Lower leg skin (tissue), 4 donors: ENCODE measurements at places on chromosomes 13 and 19.

- DNase-seq, result no peak
Observed at GRCh38 chr19:49186108-49186507, 28.5 kb downstream of the TRPM4 start.

- no peak for DNase-seq
Observed at GRCh38 chr19:48997972-48998371, 4.3 kb downstream of the RUVBL2 start.

GRCh38 chr19:8569066-8569771 lies 8.0 kb downstream of the MYO1F start:
- DNase-seq, result no peak

GRCh38 chr13:97438856-97439595 lies 5.1 kb downstream of the RAP2A start:
- no peak for DNase-seq

DNA sequence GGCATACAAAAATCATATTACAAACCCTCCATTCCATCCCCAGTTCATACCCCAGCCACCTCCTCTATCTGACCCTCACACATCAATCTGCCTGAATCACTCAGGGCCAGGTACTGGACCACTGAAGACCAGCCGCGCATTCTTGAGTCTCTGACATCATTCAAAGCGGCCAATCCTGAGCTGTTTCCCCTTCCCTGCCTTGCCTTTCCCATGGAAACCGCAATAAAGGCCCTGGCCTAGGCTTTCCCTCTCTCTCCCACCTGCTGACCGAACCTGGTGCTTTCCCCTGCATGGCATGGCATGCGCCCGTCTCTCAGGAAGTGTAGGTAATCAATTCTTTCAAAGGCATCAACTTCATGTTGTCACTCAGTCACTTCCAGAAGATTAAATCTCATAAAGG lies 17.7 kb upstream of the HIF3A start:
- no peak for DNase-seq

DNA sequence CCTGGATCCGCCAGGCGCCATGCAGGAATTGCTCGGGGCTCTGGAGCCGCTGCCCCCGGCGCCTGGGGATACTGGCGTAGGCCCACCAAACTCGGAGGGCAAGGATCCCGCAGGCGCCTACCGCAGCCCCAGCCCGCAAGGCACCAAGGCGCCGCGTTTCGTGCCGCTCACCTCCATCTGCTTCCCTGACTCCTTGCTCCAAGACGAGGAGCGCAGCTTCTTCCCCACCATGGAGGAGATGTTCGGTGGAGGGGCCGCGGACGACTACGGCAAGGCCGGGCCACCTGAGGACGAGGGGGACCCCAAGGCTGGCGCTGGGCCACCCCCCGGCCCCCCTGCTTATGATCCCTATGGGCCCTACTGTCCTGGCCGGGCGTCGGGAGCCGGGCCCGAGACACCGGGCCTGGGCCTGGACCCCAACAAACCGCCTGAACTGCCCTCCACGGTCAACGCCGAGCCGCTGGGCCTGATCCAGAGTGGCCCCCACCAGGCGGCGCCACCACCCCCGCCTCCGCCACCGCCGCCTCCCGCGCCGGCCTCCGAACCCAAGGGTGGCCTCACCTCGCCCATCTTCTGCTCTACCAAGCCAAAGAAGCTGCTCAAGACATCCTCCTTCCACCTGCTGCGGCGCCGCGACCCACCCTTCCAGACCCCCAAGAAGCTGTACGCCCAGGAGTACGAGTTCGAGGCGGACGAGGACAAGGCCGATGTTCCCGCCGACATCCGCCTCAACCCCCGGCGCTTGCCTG lies 6.1 kb downstream of the PRR12 start:
- DNase-seq, result no peak

DNA sequence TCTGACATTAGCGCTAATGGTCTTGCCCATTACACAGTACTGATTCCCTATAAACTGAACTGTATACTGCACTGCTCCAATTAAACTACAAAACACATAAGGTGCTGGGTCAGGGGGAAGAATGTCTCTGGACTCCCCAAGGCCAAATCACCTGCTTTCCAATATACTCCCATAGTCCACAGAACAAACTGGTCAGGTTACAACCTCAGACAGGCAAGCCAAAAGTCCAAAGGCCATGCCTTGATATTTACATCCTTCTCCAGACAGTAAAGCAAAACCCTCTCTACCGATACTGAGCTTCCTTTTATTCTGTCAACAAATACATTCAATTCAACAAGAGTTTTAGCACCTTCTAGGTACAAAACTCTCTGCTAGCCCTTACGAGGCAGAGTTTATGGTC lies 8.9 kb downstream of the ZNF541 start:
- no peak for DNase-seq

DNA sequence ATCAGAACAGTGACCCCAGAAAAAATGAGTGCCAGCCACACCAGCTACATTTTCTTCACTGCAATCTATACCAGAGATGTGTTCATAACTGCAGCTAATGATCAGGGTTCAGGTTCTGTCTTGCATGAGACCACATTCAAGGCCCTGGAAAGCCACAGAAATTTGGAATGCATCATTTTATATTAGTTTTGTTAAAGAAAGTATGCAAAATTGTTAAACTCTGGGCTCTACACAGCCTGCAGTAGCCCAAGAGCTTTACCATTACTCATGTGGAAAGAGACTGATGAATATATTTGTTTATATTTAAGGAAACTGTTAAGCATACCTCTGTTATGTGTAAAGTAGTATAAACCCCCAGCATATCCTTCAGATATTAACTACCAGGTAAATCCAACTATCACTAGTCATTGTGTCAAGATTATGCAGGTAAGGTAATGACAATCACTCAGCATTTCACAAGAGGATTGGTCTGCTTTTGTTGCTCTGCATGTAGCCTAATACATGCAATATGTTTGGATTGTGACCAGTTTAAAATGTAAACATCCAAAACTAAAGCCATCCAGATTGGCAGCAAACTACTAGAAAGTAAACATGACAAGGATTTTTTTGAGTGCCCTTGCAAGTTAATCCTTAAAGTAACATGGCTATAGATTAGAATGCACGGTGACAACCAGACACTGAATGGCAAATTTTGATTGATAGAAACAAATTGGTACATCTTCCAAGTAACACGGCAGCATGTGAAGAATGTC lies 429.1 kb upstream of the ARGLU1 start:
- no peak for DNase-seq

DNA sequence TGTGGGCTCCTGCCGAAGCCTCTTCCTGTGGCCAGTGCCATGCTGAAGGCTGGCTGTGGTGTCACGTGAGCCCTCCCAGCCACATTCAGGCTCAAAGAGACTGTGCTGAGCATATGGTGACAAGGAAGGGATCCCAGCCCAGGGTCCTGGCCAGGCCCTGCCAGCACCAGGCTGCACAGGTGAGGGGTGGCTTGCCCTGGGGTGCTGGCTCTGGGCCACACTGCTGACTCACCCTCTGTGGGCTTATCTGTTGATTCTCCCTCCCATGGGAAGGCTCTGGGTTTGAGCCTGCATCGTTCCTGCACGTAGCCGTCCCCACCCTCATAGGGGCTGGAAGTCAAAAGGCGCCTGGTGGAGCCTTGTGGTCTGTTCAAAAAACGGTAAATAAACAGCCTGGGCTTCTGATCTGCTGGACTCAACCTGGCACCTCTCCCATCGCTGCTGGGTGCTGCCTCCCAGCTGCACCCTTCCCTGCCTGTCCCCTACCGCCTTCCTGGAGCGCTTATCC lies 31.1 kb downstream of the DNM2 start:
- DNase-seq, result no peak

DNA sequence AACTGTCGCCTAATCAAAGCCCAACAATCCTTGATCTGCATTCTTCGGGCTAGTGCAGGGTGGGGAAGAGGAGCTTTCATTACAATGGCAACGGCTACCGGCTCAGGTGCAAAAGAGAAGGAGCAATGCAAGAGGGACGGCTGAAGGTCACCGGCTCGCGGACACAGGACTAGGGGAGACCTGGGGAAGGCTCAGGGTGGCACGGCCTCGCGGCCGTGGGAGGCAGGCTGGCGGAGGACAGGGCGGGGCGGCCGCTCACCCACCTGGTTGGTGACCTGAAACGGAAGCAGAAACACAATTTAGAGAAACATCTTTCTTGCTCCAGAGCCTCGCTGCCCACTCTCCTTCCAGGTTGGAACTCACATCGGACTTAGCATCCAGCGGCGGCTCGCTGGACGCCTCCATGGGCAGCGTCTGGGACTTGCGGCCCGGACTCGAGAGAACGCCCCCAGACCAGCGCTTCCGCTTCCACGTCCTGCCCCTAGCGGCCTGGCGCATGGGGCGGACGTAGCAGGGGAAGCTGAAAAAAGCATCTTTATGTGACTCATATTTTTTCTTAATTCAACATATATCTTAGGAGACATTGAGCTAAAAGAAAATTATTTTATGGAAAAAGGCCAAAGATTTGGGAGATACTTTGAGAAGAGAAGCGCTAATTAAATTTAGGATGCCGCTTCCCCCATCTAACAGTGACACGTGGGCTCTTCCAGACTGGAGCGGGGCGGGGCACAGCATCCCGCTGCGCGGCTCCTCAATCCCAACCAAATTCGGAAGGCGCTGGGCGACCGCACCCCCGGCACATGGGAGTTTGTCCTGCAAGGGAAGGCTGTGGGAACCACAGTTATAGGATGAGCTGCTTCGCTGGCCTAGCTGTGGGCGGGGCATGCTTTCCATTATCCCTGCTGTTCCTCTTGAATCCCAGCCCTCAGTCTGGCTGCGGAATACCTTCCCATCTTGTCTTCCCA lies at the start of gene COMMD6:
COMMD6 (minus strand) TSS at position 441 of the 965 bp plus-strand sequence; CDS start at position 405, 36 bp downstream.
- DNase-seq, result peak; percentile 49

DNA sequence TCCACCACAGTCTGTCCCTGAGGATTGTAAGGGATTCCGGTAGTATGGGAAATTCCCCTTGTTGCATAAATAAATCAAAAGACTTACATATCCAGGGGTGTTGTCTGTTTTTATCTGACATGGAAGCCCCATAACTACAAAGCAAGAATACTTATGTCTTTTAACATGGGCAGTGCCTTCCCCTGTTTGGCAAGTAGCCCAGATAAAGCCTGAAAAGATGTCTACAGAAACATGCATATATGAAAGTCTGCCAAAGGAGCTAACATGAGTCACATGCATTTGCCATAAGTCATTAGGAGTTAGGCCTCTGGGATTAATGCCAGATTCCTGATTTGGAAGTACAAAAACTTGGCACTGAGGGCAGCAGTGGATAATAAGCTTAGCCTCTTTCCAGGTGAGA lies 62.1 kb downstream of the ZNF737 start:
- DNase-seq, result no peak

DNA sequence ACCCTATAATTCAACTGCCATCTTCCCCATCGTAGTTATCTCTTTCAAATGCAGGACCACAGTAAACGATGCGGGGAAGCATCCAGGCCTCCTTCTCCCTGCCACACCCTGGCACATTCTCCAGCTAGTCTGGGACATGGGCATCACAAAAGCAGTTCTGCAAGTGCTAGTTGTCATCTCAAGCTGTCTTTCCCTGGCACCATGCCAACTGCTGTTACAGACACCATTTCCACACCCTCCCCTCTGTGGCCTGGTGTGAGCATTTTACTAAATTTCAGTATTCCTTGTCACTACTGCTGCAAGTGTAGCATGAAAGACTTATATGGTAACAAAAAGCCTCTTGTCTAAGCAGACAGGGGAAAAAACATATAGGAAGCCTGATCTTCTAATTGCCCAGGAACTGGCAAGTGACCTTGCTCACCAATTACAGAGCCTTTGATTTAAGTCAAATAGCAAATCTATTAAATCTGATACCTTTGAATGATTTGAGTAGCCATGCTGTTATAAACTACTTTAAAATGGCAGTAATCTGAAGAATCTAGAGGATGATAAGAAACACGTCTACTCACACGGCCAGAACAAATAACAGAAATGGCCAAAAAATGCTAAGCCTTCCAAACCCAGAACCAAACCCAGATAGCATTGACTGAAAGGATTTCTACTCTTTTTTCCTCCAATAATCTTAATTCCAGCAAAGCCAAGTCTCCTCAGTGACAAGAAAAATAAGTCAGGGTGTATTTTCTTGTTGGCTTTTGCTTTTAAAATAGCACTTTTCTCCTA lies 179.0 kb downstream of the NUFIP1 start:
- no peak for DNase-seq

GRCh38 chr13:99528547-99528946 lies 27.3 kb downstream of the TM9SF2 start:
- DNase-seq, result no peak

DNA sequence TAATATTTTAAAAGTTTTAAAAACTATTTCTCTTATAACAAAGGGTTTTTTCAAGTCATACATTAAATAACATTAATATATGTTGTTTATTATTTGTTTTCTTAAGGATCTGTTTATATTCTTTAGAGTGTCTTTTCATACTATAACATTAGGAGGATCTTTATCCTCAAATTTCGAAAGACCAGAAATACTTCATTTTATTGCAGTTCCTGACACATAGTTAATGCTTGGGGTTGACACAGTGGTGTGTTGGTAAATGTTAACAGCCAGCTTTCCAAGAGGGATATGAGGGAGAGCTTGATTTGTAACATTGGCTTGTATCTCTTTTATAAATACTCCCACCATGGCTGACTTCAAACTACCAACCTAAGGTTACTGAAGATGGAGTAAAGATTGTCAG lies 126.6 kb upstream of the KLF5 start:
- DNase-seq, result no peak

- DNase-seq, result peak; percentile 88
Observed at GRCh38 chr13:75480671-75481175, 1.2 kb downstream of the TBC1D4 start.

DNA sequence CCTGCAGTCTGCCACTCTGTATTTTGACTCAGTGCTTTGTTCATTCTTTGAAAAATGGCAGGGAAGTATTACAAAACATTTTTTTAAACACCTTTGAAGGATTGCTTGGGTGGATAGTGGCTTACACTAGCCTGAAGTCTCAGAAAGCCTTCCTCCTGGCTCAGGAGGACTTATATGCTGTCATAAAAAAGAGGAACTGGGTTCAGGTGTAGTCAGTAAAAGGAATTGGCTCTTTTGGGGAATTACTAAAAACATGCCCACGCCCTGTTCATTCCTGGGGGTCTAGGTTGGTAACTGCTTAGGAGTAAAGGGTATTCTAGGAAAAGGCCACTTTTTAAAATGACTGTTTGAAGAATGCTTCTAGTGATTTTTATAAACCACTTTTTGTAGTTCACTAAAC lies 186.9 kb downstream of the SHISA2 start:
- DNase-seq, result no peak

GRCh38 chr19:39065928-39066327 lies 18.2 kb upstream of the ACP7 start:
- DNase-seq, result no peak
